Activated T-cell treated with anti-CD3 and anti-CD28 coated beads, Interleukin-2, amount 50 U/mL, for 4 hours (primary cell): ENCODE measurements at places on chromosomes 4 and X. TPM values are rescaled to one million over a fixed set of nuclear protein-coding genes. Genes with fewer than 3 reads are reported as not detected.

Gene CXCL3
- total RNA-seq = not detected

Gene SLC38A5
- total RNA-seq = 271 TPM

Gene SPACA5B
- not detected for total RNA-seq

Gene PCDH10
- total RNA-seq = not detected

Gene SPON2
- 2.1 TPM for total RNA-seq

Gene NXF2
- total RNA-seq = not detected

Gene EPHA5
- total RNA-seq = not detected

Gene LGI2
- total RNA-seq = not detected

Gene IL21
- 109 TPM for total RNA-seq

Gene CFAP47
- total RNA-seq = not detected

Gene SPRY1
- total RNA-seq = 65.2 TPM

Gene SLC10A6
- total RNA-seq = not detected

Gene TNIP3
- total RNA-seq = 7.4 TPM

Gene ANXA5
- total RNA-seq = 59.4 TPM

Gene TRO
- 2.8 TPM for total RNA-seq

Gene SMIM31
- total RNA-seq = not detected

Gene KIT
- 0.32 TPM for total RNA-seq

Gene DMD
- total RNA-seq = 1.4 TPM

Gene FAM193A
- 25.3 TPM for total RNA-seq

Gene MTNR1A
- not detected for total RNA-seq

Gene NEUROG2
- not detected for total RNA-seq

Gene MAGIX
- total RNA-seq = 1.6 TPM

Gene LRIT3
- total RNA-seq = 0.11 TPM

Gene CLCN4
- 0.08 TPM for total RNA-seq

Gene TMEM144
- total RNA-seq = 0.10 TPM

Gene WDR17
- total RNA-seq = 3.9 TPM

Gene CCDC120
- 4.2 TPM for total RNA-seq

Gene P2RY4
- not detected for total RNA-seq

Gene RASGEF1B
- total RNA-seq = 27.7 TPM

Gene MAP7D2
- 2.0 TPM for total RNA-seq

Gene CTAG2
- 6.1 TPM for total RNA-seq

Gene TENM3
- total RNA-seq = 0.14 TPM

Gene DCAF12L1
- not detected for total RNA-seq

Gene GUCY1A1
- not detected for total RNA-seq
